Mammary microvascular endothelial cell (primary cell): ENCODE measurements at places on chromosomes 6 and 20. TPM values are rescaled to one million over a fixed set of nuclear protein-coding genes. Genes with fewer than 3 reads are reported as not detected.

The ZNF831 gene
- not detected in 2 replicates for total RNA-seq

The ZNF292 gene
- total RNA-seq, result 5.8 and 6.9 TPM in 2 replicates

The SLC22A7 gene
- not detected in 2 replicates for total RNA-seq

The SYTL3 gene
- 10.0 and 11.2 TPM in 2 replicates for total RNA-seq

The BLTP3A gene
- total RNA-seq, result 6.1 and 7.1 TPM in 2 replicates

The TSPO2 gene
- total RNA-seq, result not detected in 2 replicates

The CD2AP gene
- 21.8 and 26.2 TPM in 2 replicates for total RNA-seq

The PRSS16 gene
- not detected in 2 replicates for total RNA-seq

The CRISP2 gene
- not detected in 2 replicates for total RNA-seq

The TRAPPC3L gene
- 0.10 TPM in 1 of 2 replicates, not detected in the other for total RNA-seq

The ECHDC1 gene
- total RNA-seq, result 39.6 and 51.6 TPM in 2 replicates

The AVP gene
- total RNA-seq, result not detected in 2 replicates

The TMEM170B gene
- total RNA-seq, result 1.1 and 1.4 TPM in 2 replicates
